ENCODE measurements at places on chromosomes 16 and 17.

DNA sequence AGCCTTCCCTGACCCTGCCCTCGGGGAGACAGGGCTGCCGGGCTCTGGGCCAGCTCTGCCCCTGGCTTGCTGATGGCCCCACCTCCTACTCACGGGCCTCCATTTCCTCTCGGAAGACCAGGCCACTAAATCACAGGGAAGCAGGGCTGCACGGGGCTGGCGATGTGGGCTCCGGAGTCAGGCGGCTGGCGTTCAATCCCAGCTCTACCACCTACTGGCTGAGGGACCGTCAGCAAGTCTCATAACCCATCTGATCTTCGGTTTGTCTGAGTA is 113.4 kb downstream of the AMFR start:
- DNase-seq, result no peak

GRCh38 chr17:44487170-44487569 is 16.0 kb downstream of the GPATCH8 start:
- DNase-seq, result no peak

- DNase-seq, result no peak
Measured at GRCh38 chr17:83095016-83095415, 15.6 kb downstream of the METRNL start.

DNA sequence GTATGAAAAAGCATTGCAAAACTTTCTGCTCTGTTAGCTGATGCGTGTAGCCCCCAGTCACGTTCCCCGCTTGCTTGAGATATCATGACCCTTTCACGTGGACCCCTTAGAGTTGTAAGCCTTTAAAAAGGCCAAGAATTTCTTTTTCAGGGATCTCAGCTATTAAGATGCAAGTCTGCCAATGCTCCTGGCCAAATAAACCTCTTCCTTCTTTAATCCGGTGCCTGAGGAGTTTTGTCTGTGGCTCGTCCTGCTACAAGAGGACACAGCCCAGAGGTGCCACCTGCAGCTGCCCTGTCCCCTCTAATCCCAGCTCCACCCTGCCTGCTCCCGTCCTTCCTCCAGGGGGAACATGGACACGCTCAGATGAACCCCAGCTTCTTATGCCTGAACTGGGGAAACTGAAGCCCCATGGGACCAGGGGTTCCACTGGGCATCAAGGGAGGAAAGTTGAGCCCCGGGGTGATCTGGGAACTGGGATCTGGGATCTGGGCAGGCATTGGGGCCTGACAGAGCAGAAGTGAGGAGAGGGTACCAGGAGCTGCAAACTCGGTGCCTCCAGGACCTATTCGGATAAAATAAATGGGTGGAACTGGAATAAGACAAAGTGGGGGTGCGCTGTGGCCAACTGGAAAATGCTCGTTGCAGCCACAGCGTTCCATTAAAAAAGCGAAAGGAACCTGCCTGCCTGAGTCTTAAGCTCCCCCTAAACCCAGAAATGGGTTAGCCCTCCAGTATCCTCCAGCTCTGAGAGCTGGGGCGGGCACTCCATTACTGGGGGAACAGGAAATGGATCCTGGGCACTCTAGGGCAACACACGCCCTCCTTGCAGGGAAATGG is 19.7 kb downstream of the QPRT start:
- no peak for DNase-seq

DNA sequence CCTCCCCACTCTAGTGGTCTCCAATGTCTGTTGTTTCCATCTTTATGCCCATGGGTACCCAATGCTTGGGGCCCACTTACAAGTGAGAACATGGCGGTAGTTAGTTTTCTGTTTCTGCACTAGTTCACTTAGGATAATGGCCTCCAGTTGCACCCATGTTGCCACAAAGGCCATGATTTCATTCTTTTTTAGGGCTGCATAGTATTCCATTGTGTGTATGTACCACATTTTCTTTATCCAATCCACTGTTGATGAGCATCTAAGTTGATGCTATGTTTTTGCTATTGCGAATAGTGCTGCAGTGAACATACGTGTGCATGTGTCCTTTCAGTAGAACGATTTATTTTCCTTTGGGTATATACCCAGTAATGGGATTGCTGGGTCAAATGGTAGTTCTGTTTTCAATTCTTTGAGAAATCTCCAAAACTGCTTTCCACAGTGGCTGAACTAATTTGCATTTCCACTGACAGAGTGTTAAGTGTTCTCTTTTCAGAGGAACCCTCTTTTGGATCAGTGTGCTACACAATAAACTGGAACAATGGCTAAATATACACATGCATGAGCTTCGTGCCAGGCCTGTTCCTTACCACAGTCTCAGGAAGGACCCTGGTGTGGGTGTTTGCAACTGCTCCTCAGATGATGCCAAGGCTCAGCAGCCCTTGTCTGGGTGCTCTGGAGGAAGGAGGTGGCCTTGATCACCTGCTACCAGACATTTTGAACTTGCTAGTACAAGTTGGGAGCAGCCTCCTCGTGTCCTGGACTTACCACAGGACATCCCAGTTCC is 34.4 kb downstream of the KNOP1 start:
- DNase-seq, result no peak

GRCh38 chr16:90012991-90013745 is 6.1 kb downstream of the DBNDD1 start:
- no peak for DNase-seq

DNA sequence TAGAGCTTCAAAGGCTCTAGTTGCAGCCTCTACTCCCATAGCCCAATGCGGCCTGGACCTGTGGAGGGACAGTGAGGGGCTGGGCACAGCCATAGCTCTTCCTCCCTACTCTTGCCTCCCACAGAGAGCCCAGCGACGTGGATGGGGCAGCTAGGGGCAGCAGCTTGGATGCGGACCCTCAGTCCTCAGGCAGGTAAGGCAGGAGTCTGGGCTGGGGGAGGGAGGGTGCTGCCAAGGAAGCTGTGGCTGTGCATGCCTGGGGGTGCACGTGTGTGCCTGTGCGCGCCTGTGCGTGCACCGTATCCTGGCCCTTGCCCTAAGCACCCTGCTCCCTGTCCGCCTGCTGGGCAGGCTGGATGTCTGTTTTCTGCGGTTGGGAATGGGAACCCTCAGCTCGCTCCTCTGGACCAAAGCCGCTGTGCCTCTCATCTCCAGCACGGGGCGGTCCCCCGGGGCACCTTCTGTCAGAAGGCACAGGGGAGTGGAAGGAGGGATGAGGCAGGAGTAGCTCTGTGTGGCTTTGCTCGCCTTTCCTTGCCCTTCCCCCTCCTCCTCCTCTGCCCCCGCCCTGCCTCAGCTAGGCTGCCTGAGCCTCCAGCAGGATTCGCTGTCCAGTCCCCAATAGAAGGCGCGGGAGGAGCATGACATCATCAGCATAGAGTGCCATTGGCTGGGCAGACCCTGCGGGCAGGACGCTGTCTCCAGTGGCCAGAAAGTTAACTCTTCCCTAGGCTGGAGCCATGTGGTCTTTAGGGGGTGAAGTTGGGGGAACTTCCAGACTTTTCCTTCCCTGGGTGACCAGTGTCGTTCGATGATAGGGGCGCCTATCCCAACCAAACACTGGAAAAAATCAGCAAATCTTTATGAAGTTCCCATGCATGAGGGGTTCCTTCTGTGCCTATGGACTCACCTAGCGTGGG is 797 bp downstream of the PRCD start:
- no peak for DNase-seq

- DNase-seq, result no peak
Measured at GRCh38 chr16:73615071-73615940, 567.4 kb upstream of the ZFHX3 start.

DNA sequence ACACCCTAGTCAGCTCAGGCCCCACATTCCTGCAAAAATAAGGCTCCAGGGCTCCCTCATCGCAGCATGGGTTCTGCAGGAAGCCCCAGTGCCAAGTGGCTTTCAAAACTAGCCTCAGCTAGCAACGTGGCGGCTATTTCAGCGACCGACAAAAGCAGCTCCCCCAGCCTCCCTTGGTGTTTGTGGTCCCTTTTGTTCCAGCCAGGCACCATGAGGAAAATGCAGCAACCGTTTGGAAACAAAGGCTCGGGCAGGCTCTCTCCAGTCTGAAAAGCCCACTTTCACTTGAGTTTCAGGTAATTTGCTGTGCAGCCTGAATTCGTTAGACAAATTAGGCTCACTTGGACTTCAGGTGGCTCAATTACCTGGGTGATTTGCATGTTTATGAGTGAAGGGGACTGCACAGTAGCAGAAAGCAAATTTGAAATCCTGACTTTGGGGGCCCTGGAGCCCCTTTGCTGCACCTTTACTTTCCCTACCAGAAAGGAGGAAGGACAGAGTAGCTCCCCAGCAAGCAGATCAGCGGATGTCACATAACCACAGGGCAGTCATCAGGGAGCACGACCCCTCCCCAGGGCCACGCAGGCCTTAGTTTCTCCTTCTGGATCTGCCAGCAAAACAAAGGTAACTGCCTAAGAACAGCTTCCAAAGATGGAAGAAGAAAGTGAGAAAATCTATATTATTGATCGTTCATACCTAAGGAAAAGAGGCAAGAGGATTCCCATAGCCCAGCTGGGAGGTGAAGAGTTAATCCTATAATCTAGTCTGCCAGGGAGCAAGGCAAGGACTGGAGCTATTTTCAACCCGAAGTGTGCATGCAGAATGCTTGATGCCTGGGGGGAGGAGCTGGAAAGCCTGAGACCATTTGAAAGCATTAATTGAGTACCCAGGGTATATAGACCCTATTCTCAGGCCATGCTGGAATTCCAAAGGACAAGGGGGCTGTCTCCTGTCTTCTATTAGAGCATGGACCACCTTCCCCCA is 143.1 kb upstream of the SDK2 start:
- DNase-seq, result no peak

GRCh38 chr17:63623786-63624530 is 1.7 kb downstream of the MAP3K3 start:
- DNase-seq, result no peak

DNA sequence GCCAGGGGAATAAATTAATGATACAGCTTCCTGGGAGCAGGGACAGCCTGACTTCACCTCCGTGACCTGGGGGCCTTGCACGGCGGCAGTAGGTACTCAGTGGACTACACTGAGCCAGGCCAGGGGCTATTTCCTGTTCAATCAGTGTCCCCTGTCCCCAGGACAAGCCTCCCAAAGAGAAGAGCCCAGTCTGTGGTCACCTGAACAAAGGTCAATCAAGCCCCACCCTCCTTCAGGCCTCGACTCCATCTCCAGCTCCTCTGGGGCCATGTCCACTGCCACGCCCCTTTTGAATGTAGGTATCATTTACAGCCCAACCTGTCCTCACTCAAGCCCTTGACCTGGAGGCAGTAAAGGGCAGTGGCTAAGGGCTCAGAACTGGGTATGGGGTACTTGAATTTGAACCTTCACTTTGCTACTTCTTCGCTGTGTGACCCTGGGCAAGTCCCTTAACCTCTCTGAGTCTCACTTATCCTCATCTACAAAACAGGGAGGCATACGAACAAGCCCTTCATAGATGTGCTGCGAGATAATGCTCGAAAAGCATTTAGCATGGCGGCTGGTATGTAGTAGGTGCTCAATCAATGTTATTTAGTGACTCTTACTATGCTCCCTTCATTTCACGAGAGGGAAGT is 29.0 kb downstream of the MYH11 start:
- DNase-seq, result no peak

GRCh38 chr16:87060034-87060986 is 256.9 kb downstream of the C16orf95 start:
- no peak for DNase-seq

DNA sequence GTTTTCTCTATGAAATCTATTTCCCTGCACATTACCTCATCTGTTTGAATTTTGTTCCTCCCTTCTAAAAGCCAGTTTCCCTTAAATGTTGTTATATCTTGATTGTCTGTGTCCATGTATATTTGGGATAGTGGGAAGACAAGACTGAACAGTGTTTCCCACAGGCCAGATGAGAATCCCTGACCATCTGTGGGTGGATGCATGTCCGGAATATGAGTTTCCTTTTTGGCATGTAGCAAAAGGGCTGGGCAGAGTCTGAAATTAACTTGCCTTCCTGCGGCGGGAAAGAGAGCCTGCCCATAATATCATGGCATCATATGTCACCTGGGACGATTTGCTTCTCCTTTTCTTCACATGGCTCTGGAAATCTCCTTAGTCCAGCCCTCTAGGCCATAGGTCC is 385.8 kb upstream of the MAF start:
- no peak for DNase-seq

DNA sequence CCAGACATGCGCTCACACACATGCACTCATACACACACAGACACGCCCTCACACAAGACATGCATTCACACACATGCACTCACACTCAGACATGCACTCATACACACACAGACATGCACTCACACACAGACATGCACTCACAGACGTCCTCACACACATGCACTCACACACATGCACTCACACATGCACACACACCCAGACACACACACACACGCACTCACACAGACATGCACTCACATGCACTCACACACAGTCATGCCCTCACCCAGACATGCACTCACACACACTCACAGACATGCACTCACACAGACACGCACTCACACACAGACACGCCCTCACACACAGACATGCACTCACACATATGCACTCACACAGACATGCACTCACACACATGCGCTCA is 2.1 kb upstream of the ZNF469 start:
- DNase-seq, result no peak

- no peak for DNase-seq
Measured at GRCh38 chr17:79933863-79934652, 94.8 kb upstream of the CBX4 start.

DNA sequence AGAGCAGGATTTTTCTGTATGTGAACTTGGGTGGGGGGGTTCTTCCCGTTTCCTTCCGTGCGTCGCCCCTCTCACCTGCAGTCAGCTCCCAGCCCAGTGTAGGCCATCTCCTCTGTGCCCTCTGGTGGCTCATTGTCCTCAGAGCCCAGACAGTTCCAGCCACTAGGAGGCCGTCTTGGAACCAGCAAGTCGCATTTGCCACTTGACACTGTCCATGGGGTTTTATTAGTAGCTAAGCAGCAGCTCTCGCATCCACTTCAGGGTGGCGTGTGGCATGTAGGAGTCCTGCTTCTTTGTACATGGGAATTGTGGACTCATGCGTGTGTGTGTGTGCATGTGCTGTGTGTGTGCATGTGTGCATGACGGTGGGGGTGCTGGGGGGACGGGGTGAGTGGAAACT is 74.0 kb downstream of the SEC14L1 start:
- DNase-seq, result no peak

GRCh38 chr17:80851277-80851925 is 140.2 kb upstream of the CHMP6 start:
- no peak for DNase-seq

DNA sequence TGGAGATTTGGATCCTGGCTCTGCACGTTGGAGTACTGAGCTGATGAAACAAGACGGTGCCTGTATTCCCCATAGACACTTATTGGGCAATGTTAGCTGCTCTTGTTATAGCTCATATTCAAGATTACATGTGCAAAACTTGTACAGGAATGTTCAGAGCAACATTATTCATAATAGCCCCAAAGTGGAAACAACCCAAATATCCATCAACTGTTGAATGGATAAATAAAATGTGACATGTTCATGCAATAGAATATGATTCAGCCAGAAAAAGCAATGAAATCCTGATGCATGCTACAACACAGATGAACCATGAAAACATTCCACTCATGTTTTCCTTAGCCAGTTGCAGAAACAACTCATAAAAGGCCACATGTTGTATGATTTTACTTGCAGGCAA is 5.7 kb upstream of the SDR42E1 start:
- no peak for DNase-seq

All from stimulated activated CD4-positive, alpha-beta T cell treated with anti-CD3 and anti-CD28 coated beads, TNF-alpha, amount 100 ng/mL, for 4 hours (primary cell).